MCF 10A (cell line): ENCODE measurements at places on chromosomes 5 and 9. TPM values are rescaled to one million over a fixed set of nuclear protein-coding genes. Genes with fewer than 3 reads are reported as not detected.

GRCh38 chr5:143029293-143029692, 259.1 kb downstream of the ARHGAP26 start:
- no peak for DNase-seq

FBXL7 gene
- total RNA-seq = not detected in 2 replicates

GRCh38 chr5:139814191-139814601, 18.6 kb downstream of the PSD2 start:
- no peak for DNase-seq

GRCh38 chr5:113052041-113052795, 75.6 kb downstream of the DCP2 start:
- no peak for DNase-seq

ZFP2 gene
- 0.49 and 0.54 TPM in 2 replicates for total RNA-seq

DNA sequence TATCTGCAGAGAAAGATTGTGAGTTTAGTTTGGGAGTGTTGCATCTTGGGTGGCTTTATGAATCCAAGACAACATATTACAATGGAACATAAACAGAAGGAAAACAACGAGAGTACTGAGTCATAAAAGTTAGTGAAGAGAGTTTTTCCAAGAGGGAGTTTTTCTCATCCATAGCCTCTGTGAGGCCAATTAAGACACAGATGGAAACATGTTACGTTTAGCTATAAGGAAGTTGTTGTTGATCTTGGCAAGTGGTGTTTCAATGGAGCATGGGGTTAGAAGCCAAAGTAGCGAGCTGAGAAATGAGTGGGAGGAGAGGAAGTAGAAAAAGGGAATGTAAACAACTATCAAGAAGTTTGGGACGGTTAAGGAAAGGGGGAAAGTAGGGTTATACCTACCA, 53.3 kb upstream of the SPATA31D4 start:
- peak; percentile 92 for DNase-seq

DNA sequence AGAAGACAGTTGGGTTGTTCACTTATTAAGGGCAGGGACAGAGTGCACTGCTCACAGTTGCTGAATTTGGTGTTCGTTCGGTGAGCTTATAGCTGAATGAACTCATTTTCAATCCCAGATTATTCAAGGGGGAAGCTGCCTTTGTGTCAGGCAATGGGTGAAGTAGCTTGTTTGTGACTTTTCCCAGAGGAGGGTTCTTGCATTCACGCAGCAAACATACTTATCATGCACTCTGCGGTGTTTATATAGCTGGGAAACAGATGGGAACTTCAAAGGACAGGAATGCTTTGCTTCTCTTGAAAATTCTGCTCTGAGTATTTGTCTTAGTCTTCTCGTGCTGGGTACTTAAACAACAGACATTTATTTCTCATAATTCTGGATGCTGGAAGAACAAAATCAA, 64.7 kb upstream of the ABCA1 start:
- DNase-seq = no peak

DNA sequence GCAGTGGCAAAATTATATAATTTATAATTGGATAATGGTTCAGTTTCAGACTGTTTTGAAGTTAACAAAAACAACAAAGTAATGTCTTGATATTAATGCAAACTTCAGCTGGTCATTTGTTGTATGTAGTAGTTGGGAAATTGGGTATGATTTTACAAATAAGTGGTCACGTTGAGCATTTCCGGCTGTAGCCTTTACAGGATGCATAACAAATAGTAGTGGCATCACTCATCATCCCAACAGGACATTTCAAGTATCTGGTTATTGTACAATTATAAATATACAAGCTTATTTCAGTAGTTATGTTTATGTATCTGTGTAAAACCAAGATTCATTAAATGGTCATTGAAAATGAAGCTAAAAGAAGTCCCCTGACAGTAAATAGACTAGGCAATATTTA, 72.9 kb downstream of the SMIM15 start:
- DNase-seq = no peak

- DNase-seq = no peak
Measured at GRCh38 chr9:108582726-108583125, 273.1 kb downstream of the ACTL7B start.

NOXA1 gene
- 8.2 and 8.9 TPM in 2 replicates for total RNA-seq

- DNase-seq = no peak
Measured at GRCh38 chr5:885529-885928, 7.1 kb downstream of the BRD9 start.

SEMA5A gene
- total RNA-seq = 1.2 and 1.4 TPM in 2 replicates

CBY3 gene
- total RNA-seq = not detected in 2 replicates

DNA sequence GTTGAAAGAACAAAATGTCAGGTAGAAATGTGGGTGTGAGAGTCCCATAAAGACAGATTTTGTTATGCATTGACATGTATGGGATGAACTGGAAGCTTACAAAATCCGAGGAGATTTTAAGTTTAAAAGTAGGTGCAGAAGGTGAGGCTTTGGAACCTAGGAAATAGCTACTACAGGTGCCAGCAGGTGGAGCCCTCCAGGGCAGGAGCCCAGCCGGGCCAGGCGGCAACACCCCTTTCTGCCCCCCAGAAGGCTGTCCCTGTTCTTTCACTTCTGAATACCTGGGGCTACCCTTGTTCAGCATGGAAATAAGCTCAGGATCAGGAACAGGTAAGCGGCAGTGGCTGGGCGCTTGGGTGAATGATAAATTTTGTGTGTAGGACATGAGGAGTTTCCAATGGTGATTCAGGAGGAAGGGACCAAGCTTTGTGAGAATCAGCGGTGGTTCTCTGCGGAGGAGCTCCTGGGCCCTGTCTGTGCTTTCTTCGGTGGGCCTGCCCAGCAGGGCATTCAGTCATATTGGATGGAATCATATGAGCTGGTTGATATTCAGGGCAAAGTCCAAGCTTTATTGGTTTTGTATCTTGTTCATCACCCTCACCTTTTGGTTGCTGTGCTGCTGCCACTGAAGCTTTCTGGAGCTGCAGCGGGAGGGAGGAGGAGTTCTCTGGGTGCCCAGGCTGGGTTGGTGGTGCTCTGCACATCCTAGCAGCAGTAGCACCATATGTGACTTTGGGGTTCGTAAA, 12.3 kb downstream of the PCBD2 start:
- DNase-seq = no peak

DNA sequence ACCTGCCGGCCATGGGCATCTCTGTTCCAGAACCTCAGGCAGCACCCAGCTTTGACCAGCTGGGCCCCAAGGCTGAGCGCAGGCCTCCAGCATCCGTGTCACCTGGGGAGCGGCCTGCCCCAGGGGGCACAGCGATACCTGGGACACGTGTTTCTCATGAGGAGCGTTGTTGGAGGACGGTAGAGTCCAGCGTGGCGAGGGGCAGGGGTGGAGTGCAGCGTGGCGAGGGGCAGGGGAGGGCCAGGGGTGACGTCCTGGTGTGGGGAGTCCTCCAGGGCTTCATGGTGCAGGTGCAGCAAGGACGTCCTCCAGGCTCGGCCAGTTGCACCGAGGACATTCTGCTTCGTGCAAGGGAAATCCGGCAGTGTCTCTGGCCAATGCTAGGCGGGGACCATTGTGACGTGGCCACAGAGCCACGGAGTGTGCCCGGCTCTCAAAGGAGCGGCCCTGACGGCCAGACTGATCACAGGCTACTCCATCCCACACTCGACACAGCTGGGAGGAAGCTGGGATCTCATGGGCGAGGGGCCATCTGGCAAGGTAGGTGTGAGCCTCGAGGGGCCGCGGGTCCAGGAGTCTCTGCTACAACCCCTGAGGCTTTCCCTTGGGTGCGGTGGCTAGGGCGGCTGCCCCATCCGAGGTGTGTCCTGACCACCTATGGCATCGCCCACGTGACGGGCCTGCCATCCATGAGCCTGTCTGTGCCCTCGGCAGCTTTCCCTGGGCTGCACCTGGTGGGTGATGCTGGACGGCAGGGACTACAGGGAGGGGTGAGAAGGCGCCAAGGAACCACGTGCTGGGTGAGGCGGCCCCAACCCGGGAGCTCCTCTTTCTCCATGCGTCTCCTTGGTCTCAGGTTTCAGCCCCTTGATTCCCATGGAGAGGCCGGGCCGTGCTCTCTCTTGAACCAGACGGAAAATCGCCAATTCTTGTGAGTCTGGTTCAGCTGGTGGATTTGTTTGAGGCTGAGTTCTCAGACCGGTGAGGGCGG, 33.8 kb downstream of the SLC9A3 start:
- no peak for DNase-seq

DNA sequence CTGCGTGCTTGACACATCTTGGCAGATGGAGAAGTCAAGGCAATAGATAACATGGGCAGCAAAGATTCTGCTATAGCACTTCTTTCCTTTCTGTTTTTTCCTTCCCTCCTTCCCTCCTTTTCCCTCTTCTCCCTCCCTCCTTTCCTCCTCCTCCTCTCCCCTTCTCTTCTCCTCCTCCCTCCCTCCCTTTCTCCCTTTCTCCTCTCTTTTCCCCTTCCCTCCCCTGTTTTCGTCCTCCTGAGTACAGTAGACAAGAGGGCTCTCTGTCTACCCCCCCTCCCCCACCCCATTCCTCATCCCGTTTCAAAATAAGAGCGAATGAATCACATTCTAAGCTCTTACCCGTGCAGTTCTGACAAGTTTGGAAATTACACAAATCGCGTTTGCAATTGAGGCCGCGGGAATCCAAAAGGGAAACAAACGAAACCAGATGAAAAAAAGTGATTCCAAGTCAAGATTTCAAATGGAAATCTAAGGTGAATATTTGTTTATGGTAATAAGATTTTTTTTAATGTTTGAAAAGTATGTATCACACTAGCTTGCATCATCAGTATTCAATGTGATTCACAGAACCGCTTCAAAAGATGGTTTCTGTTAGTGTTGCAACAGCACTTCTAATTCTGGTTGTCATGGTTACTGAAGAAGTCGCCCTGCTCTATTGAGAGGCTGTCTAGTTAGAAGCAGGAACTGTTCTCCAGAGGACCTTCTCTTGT, 1.3 kb downstream of the NIM1K start:
- peak; percentile 87 for DNase-seq

IL13 gene
- total RNA-seq = not detected in 2 replicates

ADAMTS12 gene
- not detected in 2 replicates for total RNA-seq

KIF4B gene
- total RNA-seq = not detected in 2 replicates

DNA sequence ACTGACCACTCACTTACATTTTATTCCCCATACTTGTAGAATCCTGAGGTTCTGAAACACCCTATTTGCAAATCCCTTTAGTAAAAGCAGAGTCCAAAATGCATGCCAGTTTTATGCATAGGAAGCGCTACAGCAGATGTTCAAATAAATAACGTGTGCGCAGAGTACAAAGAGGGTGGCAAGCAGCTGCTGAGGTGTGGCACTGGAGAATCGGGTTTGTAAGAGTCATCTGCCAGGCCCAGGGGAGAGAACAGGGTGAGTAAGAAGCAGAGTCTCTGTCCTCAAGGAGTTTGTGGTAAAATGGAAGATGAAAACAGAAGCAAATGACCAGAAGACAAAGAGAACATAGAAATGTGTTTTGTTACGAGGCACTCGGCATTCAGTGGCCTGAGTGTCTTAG, 288.8 kb downstream of the GLIS3 start:
- no peak for DNase-seq

PCDHGA5 gene
- 0.25 and 0.42 TPM in 2 replicates for total RNA-seq

DNA sequence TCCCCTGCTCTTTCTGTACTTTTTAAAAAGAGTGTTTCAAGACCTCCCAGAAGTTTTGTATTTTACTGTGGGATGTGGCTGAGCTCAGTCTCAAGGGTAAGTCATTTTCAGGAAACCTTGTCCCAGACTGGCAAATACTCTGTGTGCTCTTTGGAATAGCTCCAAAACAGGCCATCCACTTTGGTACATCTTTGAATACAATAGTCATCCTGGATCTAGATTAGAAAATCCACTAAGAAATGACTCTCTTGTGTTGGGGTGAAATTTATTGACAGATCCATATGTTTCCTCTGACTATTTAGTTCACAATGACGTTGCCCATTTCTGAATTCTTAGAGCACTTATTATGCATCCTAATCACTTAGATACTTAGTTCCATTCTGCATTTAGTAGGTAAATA, 95.2 kb downstream of the PLCXD3 start:
- peak; percentile 17 for DNase-seq

DNA sequence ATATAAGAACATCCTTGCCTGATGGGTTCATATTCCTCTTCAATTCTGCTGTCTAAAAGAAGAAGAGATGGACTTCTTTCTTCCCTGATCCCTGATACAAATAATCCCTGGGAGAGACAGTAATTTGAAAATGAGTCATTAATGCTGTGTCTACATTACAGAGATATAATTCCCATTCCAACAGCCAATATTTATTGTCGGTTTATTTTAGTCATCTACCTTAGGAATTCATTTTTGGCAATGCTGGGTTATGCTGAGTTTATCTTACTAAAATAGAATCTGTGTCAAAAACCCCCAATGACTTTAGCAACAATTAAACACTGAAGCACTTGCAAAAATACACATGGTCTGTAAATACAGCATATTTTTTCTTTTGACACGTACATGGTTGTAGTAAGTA, 23.9 kb downstream of the ZNF474 start:
- peak; percentile 26 for DNase-seq

DNA sequence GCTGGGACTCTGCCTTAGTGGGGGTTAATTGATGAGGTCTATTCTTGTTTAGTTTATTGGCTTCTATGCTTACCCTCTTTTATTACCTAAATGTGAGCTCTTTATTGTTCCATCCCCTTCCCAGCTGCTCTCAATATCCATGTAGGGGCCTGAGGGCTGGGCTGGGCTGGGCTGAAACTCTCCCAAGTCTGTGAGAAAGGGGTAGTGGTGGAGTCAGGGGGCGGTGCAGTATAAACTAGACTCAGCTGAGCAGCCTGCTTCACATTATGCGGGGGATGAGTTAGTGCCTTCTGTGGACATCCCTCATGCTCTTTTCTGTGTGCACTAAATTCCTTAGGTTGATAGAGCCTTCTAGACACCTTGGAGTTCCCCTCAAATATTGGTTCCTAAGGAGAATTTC, 451.8 kb upstream of the PTGER4 start:
- no peak for DNase-seq

TMEM215 gene
- not detected in 2 replicates for total RNA-seq

GLDC gene
- total RNA-seq = 2.9 and 3.3 TPM in 2 replicates

DNA sequence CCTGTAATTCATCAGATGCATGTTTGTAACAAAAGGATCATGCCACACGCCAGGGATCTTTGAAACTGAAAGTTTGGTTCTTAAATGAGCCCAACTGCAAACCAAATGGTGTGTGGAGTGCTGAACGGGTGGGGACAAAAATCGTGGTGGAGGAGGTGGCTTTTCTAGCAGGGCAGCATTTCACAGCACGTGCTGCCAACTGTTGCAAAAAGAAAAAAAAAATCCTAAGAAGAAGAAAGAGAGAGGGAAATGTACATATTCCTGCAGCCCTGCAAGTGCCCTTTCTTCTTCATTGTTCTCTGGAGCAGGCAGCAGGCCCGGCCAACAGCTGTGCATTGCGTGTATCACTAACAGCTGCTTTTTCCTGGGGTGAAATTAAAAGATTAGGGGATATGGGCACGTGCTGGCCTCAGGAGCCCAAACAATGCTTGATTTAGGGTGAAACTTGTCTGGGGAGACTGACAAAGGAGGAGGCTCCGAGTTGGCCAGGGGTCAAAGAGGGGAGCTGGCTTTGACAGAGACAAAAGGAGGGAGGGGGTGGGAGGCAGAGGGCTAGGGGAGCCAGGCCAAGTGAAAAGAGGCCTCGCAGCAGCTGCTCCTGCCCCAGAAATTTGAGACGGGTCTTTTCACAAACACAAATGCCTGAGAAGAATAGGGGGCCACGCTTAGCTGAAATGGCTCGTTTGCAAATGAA, 73.0 kb downstream of the GADD45G start:
- DNase-seq = no peak
